ENCODE measurements at places on chromosomes 13 and 19.

- no peak for DNase-seq
These were observed 2.8 kb downstream of the MAST1 start for GRCh38 chr19:12841094-12841493.

DNA sequence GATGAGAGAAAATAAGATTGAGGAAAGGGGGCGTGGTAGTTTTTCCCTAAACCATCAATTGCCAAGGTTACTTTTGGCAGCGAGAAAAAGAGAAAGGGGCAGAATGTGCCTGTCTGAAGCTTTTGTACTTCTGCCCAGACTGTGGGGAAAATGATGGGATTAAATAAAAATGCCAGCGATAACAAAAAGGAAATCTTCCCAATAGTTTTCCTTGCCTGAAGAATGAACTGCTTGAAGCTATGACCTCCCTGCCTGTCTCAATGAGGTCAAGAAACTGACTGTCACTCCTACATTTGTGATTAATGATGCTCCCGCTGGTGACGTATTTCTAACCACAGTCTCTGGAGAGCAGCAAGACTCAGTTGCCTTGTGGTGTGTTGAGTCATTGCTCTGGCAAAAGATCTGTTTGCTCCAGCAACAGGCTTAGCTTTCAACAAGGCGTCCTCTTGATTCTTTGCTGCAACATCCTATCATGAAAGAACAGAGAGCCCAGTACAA lies 1051.5 kb downstream of the DIAPH3 start:
- no peak for DNase-seq

- DNase-seq = no peak
These were observed at the start of gene TNFSF11 for GRCh38 chr13:42574011-42574410. TNFSF11 (plus strand) TSS chr13:42574152; CDS start chr13:42574304, 152 bp downstream.

GRCh38 chr19:40279761-40280607 lies 5.2 kb downstream of the AKT2 start:
- DNase-seq = no peak

GRCh38 chr13:27194895-27195764 lies 23.5 kb upstream of the USP12 start:
- no peak for DNase-seq

GRCh38 chr13:75825161-75825560 lies 189.0 kb downstream of the LMO7 start:
- DNase-seq = no peak
